Activated naive CD4-positive, alpha-beta T cell treated with anti-CD3 and anti-CD28 coated beads, Interleukin-2, amount 10 ng/mL, durations not matched to agents 5 hours and 36 hours (primary cell): ENCODE measurements at places on chromosomes 3 and 15. TPM values are rescaled to one million over a fixed set of nuclear protein-coding genes. Genes with fewer than 3 reads are reported as not detected.

PRSS50 gene
- total RNA-seq: not detected

CLDND1 gene
- 383 TPM for total RNA-seq

MED12L gene
- total RNA-seq: 0.18 TPM

CPN2 gene
- total RNA-seq: not detected

SSUH2 gene
- total RNA-seq: 0.13 TPM

SCAANT1 gene
- total RNA-seq: not detected

ABHD5 gene
- 9.0 TPM for total RNA-seq

CCDC13 gene
- total RNA-seq: 0.46 TPM

CCDC54 gene
- not detected for total RNA-seq

ANKRD63 gene
- total RNA-seq: 0.26 TPM

ADGRG7 gene
- not detected for total RNA-seq

CGNL1 gene
- total RNA-seq: not detected

ANKUB1 gene
- not detected for total RNA-seq

CNTN4 gene
- total RNA-seq: not detected

HCN4 gene
- total RNA-seq: 0.03 TPM

HESX1 gene
- 0.24 TPM for total RNA-seq

GOLGA8J gene
- total RNA-seq: not detected

ZBED2 gene
- 2.3 TPM for total RNA-seq

NCBP2 gene
- 50.7 TPM for total RNA-seq

EPHB1 gene
- 0.87 TPM for total RNA-seq

NAA80 gene
- total RNA-seq: 33.2 TPM

CLDN1 gene
- total RNA-seq: 0.07 TPM

TMF1 gene
- 53.0 TPM for total RNA-seq

HYAL1 gene
- total RNA-seq: 0.40 TPM
